ENCODE measurements at places on chromosomes 5 and 9.

GRCh38 chr5:3564827-3565518, 30.7 kb upstream of the IRX1 start:
- DNase-seq = no peak

DNA sequence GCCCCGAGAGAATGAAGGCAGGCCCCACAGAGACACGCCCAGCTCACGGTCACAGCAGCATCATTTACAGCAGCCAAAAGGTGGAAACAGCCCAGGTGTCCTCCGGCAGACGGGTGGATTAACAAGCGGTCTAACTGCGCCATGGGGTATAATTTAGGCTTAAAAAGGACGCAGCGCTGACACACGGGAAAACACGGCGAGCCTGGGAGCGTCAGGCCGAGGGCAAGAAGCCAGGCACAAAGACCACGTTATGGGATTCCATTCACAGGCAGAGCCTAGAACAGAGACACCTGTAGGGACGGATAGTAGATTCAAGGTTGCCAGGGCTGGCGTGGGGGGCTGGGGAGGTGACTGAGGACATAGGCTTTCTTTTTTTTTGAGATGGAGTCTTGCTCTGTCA, 36.9 kb upstream of the TMEM250 start:
- DNase-seq = no peak

DNA sequence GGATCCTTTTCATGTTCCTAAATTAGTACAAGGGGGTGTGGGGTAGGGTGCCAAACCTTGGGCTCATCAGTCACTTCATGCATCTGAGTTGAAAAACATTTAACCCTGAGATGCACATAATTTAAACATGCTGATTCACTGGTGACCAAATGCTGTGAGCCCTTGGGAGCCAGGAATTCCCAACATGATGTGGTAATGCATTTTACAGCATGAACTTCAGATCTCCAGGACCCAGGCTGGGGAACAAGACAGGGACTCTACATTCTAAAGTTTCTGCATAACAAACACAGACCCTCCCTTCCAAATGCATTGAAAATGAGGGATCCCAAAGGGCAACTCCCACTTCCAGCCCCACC, 322.2 kb downstream of the NDUFS4 start:
- no peak for DNase-seq

DNA sequence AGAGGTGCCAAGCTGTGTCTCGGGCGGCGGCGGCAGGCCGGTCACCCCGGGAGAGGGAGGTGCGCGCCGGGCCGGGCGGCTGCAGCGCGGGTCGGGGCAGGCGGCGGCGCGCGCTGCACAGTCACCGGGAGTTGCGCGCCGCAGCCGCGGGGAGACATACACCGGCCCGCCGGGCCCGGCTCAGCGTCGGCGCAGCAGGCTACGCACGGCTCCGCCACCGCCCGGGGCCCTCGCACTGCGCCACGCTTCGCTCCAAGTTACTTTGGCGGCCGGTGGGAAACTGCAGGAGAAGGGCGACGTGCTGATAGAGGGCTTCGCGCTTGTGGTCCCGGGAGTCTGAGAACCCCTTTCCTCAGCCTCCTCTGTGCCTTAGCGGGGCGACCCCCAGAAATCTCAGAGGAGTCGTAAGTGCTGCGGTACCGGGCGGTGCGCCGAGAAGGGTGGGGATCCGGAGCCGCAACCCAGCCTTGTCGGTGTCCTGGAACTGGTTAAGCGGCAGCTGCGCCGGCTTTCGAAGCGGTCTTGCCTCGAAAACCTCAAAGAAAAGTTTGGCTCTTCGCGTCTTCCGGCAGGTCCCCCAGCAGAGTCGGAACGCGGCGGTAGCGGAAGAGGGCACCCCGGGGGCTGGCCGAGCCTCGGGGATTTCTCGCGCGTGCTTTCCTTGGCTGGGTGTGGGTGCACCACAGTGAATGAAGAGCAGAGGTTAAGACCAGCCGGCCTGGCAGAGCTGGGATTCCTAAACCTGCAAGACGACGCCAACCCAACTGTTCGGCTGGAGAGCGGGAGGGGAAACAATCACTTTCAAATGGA, at the start of gene EFNA5:
TSS of gene EFNA5 (minus strand) at position 6 of the 810 bp plus-strand sequence.
- DNase-seq = no peak

- peak; percentile 90 for DNase-seq
Measured at GRCh38 chr5:115169487-115170133, at the start of gene TRIM36. Gene TRIM36 (minus strand): TSS chr5:115169908. CDS start chr5:115169634, 274 bp downstream.

DNA sequence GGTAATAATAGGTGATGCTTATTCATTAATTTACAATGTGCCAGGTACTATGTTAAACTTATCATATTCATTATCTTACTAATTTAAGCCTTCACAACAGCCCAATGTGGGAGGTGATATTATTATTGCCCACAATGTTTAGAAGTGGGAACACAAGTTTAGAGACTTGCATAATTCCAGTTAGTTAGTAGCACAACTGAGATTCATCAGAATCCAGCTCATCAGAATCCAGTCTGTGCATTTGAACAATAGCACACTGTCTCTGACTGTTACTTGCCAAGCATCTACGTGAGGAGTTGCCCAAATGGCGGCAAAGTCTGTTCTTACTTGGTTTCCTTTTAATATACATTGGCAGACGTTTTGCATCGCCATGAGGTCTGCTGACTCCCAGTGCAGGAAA, 110.9 kb upstream of the BASP1 start:
- DNase-seq = no peak

DNA sequence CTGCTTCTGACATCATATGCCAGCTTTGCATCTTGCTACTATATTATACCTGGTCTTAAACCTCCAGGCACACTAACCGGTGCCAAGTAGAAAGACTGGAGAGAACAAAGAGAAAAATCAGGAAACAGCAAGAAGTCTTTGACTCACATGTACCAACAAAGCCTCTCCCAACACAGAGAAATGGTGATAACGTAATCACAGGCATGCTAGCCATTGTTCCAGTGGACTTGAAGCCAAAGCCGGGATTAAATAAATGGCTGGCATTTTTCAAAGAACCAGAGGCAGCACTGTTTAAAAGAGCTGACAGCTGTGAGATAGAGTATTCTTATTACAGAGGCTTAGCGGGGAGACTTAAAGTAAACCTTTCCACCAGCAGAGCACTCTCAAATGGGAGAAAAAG, 148.4 kb upstream of the NFIL3 start:
- DNase-seq = no peak

GRCh38 chr9:23803216-23803615, 22.8 kb downstream of the ELAVL2 start:
- DNase-seq = no peak

GRCh38 chr5:176564002-176564401, 14.9 kb downstream of the CDHR2 start:
- no peak for DNase-seq

- no peak for DNase-seq
Measured at GRCh38 chr5:96195123-96195522, 233.5 kb upstream of the ELL2 start.

DNA sequence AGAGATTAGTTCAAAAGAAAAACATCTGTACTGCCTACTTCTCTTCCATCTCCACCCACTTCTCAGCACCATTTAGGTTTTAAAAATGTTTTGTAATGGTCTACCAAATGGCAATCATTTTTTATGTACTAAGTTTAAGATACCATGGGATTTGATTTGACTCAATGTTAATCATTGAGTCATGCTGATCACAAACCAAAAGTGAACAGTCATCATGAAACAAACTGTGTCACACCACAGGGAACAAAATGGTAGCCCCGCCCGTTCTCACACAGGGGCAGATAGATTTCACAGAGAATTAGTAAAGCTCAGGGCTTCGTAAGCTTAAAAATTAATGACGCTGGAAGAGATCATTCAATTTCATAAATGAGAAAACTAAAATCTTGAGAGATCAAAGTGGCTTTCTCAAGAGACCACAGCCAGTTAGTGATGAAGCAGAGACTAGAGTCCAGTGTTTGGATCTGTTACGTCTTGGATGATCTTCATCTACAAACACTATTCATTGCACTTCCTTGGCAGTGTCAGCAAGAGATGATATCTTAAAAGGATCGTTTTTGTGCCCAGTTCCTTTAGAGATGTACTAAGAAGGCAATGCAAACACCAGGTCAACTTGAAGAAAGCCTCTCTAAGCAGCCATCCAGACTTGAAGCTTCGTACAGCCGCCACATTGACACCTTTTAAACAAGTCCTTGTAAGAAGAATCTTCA, 33.9 kb upstream of the TRIO start:
- DNase-seq = no peak

DNA sequence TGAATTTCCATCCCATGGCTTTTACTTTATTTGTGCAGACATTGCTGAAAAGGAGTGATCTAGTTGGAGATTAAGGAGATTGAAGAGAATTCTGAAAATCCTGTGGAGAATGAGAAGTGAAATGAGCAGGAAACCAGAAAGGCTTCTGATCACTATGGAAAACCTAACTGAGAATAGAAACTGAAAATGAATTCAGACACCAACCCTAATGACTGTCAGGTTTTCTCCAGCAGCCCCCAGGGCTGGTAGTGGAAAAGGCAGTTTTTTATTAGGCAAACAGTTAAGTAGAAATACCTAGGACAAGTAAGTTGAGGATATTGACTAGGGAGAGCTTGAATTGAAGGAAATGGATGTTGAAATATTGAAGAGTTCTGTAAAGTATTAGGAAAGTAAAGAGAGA, 14.7 kb upstream of the ARRDC3 start:
- DNase-seq = no peak

DNA sequence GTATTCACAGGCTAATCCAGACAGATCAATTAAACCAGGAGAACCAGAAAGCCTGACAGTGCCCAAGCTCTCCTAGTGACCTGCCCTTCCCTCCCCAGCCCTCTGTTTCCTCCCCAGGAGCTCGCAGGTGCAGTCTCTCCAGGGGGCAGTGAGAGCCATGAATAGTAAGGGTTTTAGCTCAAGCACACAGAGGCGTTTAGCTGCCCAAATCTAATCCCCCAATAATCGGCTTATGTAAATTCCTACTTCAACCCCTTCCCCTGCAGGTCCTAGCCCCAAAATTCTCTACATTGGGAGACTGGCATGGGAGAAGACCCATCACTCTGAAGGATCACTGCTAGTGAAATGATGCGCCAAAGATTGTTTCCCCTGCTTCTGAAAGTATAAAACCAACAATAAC, 10.5 kb upstream of the TAL2 start:
- DNase-seq = no peak

GRCh38 chr9:121450241-121450640, 49.4 kb downstream of the GGTA1 start:
- DNase-seq = no peak

- DNase-seq = no peak
Measured at GRCh38 chr5:143569213-143569701, 165.8 kb upstream of the NR3C1 start.

DNA sequence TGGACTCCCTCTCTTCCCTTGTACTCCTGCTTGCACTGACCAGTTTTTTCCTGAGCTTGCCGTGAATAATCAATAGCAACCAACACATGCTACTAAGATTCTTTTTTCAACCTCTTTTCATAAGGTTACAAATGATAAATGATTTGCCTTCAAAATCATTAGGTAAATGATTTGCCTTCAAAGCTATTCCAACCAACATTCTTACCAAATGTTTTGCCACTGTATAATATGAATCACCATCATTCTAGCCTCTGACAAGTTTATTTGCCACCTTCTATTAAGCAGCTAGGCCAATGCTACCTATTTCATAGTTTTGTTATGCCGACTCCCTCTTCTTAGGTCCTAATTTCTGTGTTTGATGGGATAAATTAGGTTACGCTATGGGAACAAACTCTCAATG, 385.1 kb downstream of the DTWD2 start:
- DNase-seq = no peak

DNA sequence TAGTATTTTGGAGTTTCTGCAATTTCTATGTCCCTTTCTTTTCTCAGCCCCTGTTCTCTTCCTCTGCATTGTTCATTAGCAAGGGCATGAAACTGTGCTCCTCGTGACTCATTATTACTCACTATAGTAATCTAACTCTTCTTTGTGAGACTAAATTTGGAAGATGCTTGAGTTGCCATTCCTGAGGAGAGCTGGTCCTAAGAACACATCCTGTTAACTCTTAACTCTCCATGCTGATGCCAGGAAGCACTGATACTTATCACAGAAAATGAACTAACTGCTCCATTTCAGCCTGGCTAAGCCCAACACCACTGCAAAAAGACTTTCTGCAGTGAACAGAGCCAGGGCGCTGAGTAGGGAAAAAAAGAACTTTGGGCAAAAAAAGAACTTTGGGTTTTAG, 10.6 kb upstream of the CSNK1A1 start:
- no peak for DNase-seq

DNA sequence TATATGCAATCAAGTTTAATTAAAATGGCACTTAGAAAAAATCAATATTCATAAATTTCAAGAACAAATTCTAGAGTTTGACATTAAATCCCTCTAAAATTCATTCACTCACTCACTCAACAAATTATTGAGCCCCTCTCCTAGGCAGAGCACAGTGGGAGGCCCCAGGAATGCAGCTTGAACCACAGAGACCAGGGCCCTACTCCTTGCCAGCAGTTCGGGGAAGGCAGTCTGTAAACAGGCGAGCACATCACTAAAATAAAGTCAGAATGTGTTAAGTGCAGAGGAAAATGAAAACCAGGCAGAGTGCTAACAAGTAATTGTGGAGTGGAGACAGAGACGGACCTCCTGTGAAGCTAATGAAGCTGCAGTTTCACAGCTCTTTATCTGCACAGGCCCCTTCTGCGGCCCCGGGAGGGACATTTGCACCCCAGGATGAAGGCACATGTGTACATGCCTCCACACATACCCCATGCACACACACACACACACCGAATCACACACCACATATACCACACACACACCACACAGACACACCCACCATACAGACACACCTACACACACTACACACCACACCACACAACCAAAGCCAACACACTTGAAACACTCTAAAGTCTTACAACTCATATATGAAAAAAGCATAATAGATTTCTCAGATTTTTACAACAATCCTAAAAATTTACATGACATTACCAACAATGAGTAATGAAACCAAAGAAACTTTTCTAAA, 40.5 kb downstream of the BHMT start:
- DNase-seq = no peak

DNA sequence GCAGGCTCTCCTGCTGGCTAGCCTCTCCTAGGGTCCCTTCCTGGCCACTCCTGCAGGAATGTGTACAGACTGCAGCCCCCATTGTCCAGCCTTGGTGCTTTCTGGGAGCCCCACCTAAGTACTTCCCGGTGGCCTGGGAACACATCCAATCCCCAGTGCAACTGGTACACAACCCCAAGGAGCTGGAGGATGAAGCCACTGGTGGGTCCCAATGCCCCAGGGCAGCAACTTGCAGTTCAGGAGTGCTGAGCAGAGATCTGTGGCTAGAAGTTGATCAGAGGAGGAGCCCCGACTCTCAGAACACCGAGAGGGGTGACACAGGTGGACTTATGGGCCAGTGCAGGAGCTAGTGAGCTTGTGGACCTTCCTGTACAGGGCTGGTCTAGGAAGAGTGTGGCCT, 1093.7 kb upstream of the ACO1 start:
- no peak for DNase-seq

DNA sequence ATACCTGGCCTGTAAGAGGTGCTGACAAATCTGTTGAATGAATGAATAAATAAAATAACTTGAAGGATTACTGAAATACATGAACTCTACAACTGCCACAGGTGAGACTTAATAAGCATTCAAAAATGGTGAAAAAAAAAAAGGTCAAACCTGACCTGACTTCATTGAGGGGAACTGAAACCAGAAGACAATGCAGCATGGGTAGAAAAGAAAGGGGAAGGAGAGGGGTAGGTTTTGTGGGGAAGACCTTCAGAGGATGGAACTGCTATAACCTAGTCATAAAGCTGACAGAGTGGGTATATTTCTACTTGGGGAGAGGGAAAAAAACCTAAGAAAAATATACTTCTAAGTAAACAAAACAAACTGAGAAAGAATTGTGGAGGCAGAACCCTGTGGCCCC, 56.6 kb downstream of the RASEF start:
- DNase-seq = no peak

All from AML-193 (cell line).